ENCODE measurements at places on chromosomes 1 and 21.

DNA sequence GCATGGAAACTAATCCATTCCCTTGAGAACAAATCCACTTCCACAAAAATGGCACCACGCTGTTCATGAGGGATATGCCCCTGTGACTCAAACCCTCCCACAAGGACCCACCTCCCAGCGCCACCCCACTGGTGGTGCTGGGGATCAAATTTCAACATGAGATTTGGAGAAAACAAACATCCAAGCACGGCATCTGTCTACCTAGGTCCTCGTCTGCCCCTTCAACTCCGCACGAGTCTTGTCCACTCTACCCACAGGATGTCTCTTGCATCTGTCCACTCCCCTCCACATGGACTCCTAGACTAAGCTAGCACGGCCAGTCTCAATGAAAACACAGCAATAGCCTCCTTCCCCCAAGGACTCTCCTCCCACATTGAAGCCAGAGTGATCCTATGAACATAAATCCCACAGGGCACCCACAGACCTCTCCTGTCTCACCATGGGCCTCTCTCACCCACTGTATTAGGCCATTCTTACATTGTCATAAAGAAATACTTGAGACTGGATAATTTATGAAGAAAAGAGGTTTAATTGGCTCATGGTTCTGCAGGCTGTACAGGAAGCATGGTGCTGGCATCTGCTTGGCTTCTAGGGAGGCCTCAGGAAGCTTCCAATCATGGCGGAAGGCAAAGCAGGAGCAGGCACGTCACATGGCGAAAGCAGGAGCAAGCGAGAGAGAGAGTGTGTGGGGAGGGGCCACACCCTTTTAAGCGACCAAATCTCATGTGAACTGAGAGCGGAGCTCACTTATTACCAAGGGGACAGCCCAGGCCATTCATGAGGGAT, 101.4 kb downstream of the TOMM20 start:
- DNase-seq, result no peak

DNA sequence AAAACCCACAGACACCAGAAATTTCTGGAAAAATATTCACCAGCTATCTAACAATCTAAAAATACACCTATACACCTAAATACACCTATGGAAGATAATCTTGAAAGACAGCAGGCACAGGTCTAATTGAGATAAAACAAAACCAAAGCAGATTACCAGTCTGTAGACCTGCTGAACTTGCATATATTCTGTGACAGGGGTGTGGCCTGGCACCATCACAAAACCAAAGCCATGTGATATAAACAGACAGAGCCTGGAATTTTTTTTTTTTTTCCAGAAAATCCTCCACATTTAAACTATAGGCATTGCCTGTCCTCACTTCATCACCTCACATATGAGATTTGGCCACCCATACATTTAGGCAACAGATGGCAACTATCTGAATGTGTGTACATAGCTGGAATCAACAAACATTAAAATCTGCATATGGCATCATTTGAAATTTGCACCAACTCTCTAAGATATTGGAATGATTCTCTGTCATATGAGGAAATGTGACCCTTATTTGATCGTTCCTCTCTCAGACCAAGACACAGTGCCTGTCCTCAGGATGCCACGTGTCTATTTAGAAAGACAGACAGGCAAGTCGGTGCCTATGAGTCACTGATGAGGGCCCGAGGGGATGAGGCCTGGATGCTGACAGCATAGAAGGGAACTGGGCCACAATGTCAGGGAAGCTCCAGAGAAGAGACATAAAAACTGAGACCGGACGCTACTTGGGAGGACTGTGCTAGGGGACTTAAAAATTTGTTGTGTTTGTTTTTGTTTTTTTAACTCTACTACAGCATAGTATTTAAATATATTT, 32.6 kb downstream of the NMNAT2 start:
- DNase-seq, result peak; percentile 12

DNA sequence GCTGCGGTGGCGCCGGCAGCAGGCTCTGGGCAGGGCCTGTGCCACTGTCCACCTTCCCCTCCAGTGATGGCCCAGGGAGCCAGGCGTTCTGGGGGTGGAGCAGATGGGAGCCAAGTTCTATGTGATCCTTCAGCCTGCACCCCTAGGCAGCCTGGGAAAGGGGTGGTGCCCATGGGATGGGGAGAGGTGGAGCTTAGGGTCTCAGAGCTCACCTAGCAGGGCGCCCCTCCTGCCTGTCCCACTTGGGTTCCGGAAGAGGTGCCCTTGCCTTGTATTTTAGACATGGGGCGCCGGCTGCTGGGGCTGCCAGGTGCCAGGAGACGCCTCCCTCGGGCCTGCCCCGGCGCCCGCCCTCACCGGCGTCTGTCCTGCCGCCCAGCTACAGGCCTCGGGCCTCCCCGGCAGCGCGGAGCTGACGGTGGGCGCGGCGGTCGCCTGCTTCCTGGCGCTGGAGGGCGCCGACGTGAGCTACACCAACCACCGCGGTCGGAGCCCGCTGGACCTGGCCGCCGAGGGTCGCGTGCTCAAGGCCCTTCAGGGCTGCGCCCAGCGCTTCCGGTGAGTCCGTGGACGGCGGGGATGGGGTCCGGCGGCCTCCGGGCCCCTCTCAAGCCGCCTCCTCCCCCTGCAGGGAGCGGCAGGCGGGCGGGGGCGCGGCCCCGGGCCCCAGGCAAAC, 3.1 kb upstream of the MMP23B start:
- DNase-seq, result no peak

- DNase-seq, result peak; percentile 23
Observed at GRCh38 chr1:111364690-111365089, 62.8 kb downstream of the OVGP1 start.

DNA sequence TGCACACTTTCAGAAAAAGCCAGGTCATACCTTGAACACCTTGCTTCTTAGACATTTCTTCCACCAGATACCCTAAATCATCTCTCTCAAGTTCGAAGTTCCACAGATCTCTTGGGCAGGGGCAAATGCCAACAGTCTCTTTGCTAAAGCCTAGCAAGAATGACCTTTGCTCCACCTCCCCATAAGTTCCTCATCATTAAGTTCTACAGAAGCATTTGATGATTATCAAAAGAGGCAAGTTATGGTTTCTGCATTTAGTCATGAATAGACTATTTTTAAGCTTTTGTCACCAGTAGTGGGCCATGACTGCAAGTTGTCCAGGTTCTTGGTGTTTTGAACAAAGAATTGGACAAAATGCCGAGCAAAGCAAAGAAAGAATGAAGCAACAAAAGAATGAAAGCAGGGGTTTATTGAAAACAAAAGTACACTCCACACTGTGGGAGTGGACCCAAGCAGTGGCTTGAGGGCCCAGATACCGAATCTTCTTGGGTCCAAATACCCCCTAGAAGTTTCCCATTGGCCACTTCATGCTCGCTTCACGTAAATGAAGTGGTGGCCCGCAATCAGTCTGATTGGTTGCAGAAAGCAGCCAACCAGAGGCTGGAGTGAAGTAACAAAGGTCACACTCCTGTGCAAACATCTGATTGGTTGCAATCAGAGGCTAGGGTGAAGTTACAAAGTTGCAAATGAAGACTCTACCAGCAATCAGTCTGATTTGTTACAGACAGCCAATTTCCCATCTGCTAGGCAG, 9.8 kb upstream of the EGLN1 start:
- no peak for DNase-seq

DNA sequence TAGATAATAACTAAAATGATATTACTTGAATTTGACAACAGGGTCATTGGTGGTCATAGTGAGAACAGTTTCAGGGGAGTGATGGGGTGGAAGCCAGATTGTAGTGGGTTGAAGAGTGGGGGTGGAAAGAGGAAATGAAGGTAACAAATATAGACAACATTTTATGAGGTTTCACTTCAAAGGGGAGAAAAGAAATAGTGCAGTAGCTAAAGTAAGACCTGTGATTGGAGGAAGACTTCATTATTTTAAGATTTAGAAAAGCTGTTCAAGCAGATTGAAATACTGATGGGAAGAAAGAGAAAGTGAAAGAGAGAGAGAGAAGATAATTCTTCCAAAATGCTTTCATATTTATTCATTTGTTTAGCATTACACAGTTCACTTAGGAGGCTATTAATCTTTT, 52.0 kb upstream of the KCNA3 start:
- no peak for DNase-seq

- no peak for DNase-seq
Observed at GRCh38 chr1:222463059-222463730, 84.7 kb downstream of the HHIPL2 start.

- DNase-seq, result no peak
Observed at GRCh38 chr1:211939876-211940468, 95.4 kb downstream of the INTS7 start.

GRCh38 chr1:84869720-84870119, 23.3 kb downstream of the LPAR3 start:
- DNase-seq, result no peak

- DNase-seq, result no peak
Observed at GRCh38 chr1:150159550-150159949, 9.8 kb downstream of the PLEKHO1 start.

GRCh38 chr1:243827206-243827605, 22.8 kb downstream of the AKT3 start:
- DNase-seq, result no peak

- no peak for DNase-seq
Observed at GRCh38 chr1:77977989-77978292, 931 bp downstream of the FUBP1 start.

- DNase-seq, result no peak
Observed at GRCh38 chr1:116321766-116322175, 51.3 kb upstream of the ATP1A1 start.

DNA sequence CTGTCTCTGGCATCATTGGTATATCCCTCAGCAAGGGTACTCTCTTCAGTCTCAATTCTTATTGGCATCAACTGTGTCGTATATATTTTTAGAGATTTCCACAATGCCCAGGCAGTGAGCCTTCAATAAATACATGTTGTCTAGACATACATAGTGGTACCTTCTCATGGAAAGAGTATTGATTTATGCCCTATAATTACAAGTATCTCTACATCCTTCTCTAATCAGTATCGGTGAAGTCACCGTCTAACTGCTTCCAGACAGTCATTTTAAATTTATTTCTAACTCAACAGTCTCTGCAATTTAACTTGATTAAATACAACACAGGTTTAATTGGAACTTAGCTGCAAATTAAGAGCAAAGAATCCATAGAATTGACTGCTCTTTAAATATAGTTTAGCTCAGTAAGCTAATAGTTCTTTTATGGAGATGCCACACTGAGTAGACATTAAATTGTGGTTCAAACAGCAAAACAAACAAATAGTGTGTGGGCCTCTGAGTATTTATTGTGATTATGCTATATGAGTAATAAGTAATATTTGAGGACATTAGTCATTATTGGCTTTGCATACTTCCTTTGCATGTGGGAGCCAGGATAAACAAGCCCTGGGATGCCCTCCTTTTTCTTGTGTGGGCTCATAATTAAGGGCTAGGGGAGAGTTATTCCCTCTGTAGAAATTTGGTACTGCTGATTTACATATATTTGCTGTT, 126.9 kb upstream of the DUSP10 start:
- DNase-seq, result peak; percentile 65

- no peak for DNase-seq
Observed at GRCh38 chr1:86650065-86650464, 54.3 kb upstream of the SH3GLB1 start.

DNA sequence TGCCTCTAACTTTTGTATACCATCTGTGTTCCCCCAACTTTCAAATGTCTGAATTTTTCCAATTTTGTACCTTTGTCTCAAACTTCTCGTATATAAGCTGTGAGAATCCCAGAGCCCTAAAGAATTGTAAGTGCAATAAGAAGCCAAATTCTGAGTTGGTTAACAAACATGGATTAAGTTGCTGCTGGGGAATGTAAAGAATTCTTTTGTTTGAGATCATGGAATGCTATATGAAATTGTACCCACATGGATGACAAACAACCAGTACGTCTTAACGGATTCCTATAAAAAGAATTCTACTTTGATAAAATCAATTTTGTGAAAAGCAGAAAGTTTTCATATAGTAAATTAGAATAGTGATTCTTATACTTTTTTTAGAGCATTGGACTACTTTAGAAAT, 72.4 kb upstream of the CYP2J2 start:
- DNase-seq, result no peak

- DNase-seq, result no peak
Observed at GRCh38 chr1:184661801-184662200, 92.9 kb downstream of the EDEM3 start.

DNA sequence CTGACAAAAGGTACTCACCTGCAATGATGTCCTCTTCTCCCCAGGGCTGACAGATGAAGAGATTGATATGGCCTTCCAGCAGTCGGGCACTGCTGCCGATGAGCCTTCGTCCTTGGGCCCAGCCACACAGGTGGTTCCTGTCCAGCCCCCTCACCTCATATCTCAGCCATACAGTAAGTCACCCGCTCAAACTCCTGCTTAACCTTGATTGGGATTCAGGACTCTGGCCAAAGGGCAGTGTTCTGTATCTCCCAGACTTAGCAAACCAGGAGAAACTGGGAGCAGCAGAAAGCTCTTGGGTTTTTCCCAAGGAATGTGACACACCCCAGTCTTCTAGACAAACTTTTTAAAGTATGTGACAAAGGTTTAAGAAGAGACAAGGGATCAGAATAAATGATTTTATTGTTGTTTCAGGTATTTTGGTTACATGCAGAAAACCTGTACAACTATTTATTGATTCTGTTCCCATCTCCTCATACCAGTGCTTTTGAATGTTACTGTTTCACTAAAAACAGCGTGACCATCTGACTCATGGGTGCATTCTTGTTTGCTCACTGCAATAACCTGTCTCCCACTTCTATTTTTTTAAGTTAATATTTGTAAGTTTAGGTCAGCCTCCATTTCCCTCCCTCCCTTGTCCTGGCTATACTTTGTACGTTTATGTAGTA, 124.6 kb downstream of the PEX14 start:
- DNase-seq, result peak; percentile 51

- no peak for DNase-seq
Observed at GRCh38 chr1:81600878-81601622, 199.7 kb upstream of the ADGRL2 start.

DNA sequence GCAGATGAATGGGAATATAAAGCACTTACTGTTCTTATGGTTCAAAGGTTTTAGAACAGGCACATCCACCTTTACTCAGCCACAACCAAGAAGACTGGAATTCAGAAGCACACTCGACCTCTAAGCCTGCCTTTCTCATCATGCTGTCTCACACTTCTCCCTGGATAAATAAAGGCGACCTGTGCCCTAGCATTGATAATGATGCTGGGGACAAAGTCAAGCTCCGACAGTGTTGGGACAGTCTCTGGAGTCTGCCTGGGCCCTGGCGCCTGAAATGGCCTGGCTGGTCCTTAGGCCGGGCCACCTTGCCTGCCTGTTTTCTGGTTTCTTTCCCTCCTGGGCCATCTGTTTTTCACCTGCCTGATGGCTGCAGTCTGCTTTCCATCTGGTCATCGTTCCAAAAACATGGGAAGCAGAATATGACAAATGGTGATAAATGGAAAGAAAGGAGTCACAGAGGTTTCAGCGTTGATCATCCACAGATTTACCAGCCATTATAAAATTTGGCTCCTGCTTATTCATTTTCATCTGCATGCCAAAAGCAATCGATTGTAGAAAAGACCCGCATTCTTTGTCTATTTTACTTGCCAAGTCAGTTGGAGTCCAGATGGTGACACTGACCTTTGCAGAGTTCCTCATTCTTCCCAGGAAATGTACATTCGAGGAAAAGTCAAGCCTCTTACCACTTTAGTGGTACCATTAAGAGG, 91.2 kb upstream of the KCNJ15 start:
- no peak for DNase-seq

- DNase-seq, result peak; percentile 92
Observed at GRCh38 chr1:179881642-179882252, 338 bp upstream of the TOR1AIP1 start.

- peak; percentile 61 for DNase-seq
Observed at GRCh38 chr1:84712276-84712874, 22.1 kb upstream of the SSX2IP start.

GRCh38 chr1:188867614-188868013, 1610.0 kb downstream of the BRINP3 start:
- no peak for DNase-seq

GRCh38 chr1:110524311-110525248, 5.6 kb upstream of the KCNA10 start:
- peak; percentile 52 for DNase-seq
